ENCODE measurements at places on chromosomes 4 and X.

DNA sequence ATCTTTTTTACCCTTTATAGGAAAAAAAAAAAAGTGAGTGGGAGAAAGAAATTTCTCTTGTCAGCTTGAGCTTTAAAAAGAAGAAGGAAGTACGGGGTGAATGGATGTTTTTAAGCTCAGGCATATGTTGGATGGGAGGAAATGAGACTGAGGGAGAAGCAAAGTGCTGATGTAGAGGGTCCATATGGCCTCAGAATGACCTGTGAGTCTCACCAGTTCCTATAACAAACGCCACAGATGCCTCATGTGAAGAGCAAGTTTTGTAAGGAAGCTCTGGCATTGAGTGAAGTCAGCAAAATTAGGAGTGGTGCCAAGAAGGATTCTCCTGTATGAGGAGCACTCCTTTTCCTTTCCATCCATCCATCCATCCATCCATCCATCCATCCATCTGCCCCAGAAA is 214.6 kb downstream of the PTTG2 start:
- DNase-seq: no peak

DNA sequence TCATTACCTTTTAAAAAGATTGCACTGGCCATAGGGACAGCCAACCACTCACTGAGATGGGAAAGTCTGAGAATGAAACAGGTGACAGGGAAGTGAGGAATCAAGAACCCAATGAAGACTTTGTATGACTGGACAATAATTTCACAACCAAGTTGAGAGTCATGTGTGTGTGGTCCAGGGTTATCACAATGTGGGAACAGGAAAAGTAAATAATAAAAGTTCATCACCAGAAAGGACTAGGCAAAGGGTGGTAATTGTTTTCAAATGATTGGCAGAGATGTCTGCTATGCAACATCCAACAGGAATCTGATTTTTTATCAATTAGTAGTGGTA is 129.3 kb downstream of the AMELX start:
- no peak for DNase-seq

DNA sequence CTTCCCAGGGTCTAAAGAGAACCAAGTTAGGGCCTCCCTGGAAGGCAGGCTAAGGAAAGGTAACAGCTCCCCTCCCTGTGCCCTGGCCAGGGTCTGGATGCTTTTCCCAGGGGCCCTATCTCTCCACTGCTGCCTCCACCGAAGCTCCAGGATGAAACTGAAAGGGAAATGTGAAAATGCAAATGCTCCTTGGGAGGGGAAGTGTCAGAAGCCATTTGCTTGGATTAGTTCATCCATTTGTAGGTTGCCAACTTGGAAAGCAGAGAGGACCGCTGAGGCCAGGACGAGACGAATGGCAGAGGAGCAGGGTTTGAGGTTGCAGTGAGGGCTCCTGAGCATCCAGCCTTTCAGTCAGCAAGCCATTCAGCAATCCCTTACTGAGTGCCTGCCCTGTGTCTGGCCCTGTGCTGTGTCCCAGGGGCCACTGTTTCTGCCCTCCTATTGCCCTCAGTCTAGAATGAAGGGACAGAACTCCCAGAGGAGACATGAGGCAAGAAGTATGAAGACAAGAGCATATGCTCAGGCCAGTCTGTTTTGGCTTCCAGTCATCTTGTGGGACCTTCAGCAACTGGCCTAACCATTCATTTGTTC is 45.9 kb upstream of the PGRMC1 start:
- no peak for DNase-seq

DNA sequence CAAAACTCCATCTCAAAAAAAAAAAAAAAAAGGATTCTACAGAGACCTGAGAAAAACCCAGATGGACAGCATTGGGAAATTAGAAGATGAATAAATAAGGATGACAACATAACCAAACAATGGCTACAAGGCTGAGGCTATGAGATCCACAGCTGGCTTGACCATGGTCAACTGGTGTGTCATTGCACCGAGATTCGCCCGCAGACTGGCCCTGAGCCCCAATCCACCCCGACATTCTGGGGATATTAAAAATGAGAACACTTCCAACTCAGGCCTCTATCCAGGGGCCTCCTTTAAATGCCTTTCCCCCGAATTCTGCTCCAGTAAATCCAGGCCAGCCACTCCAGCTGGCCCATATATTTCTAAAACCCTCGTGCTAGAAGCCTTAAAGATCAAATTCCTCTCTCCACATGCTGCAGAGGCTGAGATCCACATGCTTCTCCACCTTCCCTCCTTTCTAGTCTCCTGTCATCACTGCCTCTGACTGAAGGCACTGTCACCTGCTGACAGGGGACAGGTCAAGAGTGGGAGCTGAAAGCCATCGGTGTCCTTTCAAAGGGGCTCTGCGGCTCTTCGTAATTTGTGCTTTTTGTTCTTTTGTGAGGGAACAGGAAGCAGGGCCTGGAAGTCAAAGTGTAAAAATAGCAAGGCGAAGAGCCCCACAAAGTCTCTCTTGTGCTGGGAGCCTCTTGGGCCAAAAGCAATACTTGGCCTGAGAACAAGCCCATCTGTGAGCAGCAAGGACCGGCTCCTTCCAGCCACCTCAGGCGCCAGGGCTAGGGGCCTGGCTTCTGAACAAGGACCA is 203.7 kb downstream of the NSUN7 start:
- no peak for DNase-seq

DNA sequence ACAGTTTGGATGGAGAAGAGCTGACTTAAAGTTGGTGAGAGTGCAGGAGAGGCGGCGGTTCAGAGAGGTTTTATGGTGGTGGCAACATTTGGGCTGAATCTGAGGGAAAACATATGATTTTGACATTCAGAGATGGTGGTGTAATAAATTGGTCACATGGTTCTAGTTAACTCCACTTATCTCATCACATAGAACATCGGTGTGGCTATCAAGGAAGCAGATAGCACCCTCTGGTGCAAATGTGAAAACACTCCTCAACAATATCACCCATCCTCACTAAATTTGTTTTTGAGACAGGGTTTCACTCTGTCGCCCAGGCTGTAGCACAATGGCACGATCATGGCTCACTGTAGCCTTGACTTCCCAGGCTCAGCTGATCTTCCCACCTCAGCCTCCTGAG is 28.8 kb downstream of the SUPT20HL2 start:
- no peak for DNase-seq

GRCh38 chrX:51420610-51421009 is 75.8 kb downstream of the NUDT11 start:
- DNase-seq: no peak

DNA sequence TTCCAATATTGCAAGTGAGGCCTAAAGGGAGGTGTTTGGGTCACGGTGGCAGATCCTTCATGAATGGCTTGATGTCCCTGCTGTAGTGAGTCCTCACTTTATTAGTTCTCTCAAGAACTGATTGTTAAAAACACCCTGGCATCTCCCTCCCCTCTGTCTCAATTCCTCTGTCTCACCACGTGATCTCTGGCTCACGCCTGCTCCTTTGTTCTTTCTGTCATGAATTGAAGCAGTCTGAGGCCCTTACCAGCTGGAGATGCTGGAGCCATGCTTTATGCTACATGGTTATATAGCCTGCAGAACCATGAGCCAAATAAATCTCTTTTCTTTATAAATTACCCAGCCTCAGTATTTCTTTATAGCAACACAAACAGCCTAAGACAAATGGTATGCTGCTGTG is 980.7 kb upstream of the GRIA3 start:
- DNase-seq: no peak

DNA sequence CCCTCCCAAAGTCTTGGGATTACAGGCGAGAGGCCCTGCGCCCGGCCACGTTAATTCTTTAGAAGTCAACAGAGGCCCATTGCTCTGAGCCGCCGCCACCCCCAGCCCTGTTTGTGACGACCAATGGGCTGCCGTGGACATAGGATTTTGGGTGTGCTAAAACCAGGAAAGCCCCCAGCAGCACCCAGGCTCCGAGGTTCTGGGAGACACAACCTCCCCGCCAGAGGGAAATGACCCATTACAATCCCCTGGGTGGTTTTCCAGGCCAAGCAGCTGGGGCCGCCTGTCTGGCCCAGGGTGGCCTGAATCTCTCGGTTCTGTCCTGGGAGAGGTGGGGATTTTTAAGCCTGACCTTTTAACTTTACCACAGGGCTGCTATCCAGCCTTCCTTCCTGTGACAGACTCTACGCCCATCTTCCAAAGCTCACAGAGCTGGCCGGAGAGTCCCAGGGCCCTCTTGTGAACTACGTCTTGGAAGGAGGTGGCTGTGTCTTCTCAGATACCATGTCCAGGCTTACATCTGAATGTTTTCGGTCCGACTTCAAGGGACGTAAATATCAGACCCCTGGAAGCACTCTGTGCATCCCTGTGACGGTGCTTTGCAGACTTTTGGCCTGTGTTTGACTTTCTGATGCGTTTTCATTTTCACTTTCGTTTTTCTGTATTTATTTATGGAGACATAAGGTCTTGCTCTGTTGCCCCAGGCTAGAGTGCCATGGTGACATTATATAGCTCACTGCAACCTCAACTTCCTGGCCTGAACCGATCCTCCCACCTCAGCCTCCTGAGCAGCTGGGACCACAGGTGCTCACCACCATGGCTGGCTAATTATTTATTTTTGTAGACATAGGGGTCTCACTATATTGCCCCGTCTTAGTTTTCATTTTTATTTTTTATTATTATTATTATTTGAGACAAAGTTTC is 36.0 kb downstream of the P2RY8 start:
- DNase-seq: no peak

GRCh38 chr4:187183346-187183745 is 459.7 kb upstream of the FAT1 start:
- no peak for DNase-seq

DNA sequence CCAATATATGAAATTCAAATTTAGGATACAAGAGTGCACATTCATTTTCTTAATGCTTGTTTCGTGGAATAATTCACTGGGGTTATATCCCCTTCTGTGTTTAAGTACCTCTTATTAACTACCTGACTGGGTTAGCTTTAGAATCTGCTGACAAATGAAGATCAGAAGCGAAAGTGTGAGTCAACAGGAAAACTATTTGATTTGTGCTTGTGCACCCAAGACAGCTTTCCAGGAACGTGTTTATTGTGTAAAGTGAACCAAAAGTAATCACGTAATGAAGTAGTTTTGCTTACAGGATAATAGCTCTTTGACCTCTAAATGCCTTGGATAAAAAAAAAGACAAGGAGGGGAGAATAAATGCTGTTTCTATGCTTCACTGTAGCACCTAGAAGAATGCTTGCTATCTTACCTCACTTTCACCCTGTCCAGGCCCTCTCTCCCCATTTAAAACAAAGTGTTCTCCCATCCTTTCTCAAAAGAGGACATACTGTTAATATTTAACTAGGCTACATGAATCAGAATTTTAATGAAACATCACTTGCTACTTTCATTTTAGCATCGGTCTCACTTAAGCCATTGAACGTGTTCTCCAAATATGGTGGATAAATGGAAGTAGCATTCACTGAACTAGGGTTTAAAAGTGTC is 141.9 kb downstream of the THOC2 start:
- DNase-seq: no peak

DNA sequence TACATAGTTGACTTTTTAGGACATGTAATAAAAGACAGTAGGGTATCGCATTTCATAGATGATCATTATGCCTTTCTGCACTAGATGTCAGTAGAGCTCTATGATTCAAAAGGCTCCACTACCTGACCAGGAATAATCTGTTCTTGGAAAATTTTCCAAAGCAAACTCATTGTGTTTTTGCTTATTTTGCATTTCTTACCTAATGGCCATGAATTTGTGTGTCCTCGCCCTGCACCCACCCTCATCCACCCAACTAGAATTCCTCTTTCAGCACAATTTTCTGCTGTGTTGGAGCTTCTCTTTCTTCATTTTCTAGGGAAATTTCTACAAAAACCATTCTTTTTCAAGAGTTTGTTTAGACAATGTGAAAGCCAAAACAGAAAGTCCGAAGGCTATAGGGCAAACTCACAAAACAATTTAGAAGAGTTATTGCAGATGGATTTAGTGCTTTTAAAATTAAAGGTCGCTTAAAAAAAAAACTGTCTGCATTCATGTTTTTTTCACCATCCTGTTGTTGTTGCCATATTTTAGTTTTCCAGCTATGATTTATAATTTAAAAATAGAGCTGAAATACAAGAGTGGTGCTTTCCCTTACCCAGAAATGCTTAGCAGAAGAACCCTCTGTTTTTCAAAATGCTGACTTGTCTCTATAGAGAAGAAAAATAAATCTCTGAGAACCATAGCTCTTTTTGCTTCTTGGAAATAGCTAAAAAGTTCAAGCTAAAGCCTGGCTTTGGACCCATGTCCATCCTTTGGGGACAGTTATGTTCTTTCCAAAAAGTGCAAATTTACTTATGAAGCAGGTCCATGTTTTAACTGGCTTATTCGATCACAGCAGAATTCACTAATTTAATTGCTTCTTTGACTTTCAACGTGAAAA is 183.7 kb downstream of the SPATA18 start:
- DNase-seq: no peak

DNA sequence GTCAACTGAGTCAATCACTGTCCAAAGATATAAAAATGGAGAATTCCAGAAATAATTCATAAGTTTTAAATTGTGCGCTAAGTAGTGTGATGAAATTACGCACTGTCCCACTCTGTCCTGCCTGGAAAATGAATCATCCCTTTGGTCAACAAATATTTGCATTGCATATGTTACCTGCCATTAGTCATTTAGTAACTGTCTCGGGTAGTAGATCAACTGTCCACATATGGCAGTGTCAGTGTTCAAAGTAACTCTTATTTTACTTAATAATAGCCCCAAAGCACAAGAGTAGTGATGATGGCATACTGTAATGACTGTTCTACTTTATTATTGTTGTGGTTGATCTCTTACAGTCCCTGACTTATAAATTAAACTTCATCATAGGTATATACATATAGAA is 3.4 kb downstream of the YTHDC1 start:
- no peak for DNase-seq

DNA sequence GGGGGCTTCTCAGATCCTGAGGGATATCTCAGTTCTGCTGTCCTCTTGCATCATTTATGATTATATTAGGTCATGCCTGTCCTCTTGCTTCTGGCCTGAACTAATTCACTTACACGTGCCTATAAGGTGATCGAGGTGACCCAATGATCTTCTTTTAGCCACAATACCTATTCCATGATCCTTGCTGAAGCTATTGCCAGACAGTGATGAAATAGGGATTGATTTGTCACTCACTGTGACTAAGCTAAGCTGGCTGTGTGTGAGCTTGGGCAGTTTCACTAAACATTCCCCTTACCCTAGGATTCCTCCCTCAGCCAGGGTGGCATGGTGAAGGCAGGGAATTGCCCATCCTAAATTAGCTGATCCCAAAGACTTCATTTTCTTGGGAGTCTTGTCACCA is 19.0 kb downstream of the HADH start:
- DNase-seq: no peak

DNA sequence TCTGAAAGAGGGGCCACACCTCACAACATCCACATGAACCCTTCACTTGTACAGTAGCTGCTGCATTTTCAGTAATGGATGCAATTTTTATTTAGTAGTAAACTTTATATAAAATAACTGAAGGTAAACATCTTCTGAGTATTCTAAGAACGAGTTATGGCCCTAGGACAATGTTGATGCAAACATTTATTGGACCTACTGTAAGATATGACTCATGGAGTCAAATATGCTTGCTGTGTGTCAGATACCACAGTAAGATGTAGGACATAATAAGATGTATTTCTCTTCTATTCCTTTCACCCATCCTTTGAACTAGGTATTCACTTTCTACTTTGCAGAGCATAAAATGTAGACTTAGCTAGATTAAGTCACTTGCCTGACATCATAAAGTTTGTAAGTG is 87.6 kb downstream of the TEX13C start:
- no peak for DNase-seq

Measured in stimulated activated CD8-positive, alpha-beta memory T cell treated with anti-CD3 and anti-CD28 coated beads, Interleukin-15, amount 100 ng/mL, for 4 hours (primary cell).